ENCODE measurements at places on chromosomes 13 and 19. TPM values are rescaled to one million over a fixed set of nuclear protein-coding genes. Genes with fewer than 3 reads are reported as not detected.

GRCh38 chr13:92806215-92806614, 420.4 kb upstream of the GPC6 start:
- H3K27ac ChIP-seq, result peak overlapping the region; percentile 77
- peaks cover 5% of the 10 kb centered on the region for H3K4me1 ChIP-seq
- no peaks in the 10 kb centered on the region for H3K27me3 ChIP-seq
- no peaks in the 10 kb centered on the region for H3K36me3 ChIP-seq

GRCh38 chr19:33150852-33151518, 19.1 kb downstream of the WDR88 start:
- H3K36me3 ChIP-seq, result no peaks in the 10 kb centered on the region
- H3K4me1 ChIP-seq, result peaks cover 2% of the 10 kb centered on the region
- H3K27me3 ChIP-seq, result no peaks in the 10 kb centered on the region
- H3K27ac ChIP-seq, result no peak overlapping the region

DNA sequence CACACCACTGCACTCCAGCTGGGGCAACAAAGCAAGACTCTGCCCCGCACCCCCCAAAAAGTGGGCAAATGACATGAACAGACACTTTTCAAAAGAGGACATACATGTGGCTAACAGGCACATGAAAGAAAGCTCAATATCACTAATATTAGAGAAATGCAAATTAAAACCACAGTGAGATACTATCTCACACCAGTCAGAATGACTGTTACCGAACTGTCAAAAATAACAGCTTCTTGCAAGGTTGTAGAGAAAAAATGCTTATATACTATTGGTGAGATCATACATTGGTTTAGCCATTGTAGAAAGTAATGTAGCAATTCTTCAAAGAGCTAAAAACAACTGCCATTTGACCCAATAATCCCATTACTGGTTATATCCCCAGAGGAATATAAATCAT, 99.5 kb upstream of the SPATA13 start:
- H3K4me1 ChIP-seq, result peaks cover 16% of the 10 kb centered on the region
- no peak for DNase-seq
- H3K36me3 ChIP-seq, result no peaks in the 10 kb centered on the region
- H3K27me3 ChIP-seq, result peaks cover 6% of the 10 kb centered on the region
- H3K4me3 ChIP-seq, result no peak overlapping the region
- no peak overlapping the region for H3K27ac ChIP-seq

FGF22 gene
- 0.72 TPM for total RNA-seq

ZNF383 gene
- total RNA-seq, result 18.3 TPM
